ENCODE measurements at places on chromosomes 2 and 18.

DNA sequence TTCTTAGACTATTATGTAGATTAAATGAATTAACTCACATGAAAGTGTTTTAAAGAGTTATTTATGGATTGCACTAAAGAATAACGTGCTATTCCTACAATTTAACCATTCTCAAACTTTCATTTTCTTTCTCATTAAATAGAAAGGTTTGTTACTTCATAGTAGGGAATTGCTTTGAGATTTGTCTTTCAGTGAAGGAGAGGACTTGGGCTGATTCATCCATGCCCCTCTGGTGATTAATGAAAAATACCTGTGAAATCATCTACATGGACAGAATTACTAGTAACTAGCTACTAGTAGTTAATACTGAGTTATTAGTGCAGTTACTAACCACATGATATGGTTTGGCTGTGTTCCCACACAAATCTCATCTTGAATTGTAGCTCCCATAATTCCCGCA, 275.8 kb upstream of the CDH20 start:
- no peak for DNase-seq

- DNase-seq = no peak
Measured at GRCh38 chr2:100113990-100114433, 28.4 kb downstream of the AFF3 start.

DNA sequence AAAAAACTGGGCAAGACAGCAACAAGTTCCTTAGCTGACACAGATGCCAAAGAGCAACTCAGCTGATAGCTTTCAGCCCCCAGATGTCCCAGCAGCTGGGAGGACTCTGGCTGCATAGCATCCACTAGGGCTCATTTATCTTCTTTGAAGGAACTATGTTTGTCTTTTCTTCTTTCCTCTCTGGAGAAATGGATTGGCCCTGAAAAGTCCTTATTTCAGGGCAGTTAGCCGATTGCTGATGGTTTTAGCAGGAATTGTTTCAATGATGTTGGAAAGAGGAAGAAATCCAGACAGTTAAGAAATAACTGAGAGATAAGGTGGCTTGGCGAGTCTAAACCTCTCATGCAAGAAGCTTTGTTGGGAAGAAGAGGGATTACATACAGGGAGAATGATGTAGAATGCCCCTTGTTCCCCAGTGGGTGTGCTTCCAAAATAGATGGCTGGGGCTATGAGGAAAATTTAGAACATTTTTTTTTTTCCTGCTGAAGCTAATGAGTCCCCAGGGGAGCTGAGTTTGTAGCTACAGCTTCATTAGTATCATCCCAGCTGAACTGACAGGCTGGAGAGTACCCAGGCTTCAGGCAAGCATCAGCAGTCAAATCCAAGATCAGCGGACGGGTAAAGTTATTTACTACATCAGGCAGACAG, 33.6 kb upstream of the SERPINE2 start:
- DNase-seq = no peak

- no peak for DNase-seq
Measured at GRCh38 chr2:239263669-239264491, 136.9 kb downstream of the HDAC4 start.

Data from MCF 10A (cell line).